ENCODE measurements at places on chromosomes 7 and 10.

DNA sequence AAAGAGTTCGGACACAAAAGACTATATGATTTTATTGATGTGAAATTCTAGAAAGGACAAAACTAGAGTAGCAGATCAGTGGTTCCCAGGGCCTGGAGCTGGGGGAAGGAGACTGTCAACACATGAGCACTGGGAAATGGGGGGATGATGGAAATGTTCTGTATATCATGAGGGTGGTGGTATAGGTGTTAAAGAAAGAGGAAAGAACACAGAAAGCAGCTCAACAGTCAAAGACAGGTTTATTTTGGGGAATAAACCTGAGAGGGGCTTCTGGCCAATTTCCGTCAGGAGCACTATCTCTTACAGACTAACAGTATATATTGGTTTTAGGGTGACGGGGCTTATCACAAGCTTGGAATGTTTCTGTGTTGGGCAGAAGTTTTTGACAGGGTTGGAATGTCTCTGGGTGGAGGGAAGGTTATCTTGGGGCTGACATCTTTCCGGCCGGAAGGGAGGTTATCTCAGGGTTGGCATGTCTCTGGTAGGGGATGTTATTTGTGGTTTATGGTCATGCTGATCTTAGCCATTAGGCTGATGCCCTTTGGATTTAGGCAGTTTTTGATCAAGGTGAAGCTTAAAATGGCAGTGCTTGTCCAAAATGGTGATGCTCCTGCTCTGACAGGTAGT lies 254.6 kb upstream of the NRP1 start:
- DNase-seq = no peak
- no peaks in the 10 kb centered on the region for H3K36me3 ChIP-seq
- no peaks in the 10 kb centered on the region for H3K27me3 ChIP-seq
- H3K27ac ChIP-seq = no peak overlapping the region
- H3K4me3 ChIP-seq = no peak overlapping the region

- H3K27ac ChIP-seq = no peak overlapping the region
- H3K4me3 ChIP-seq = no peak overlapping the region
- no peaks in the 10 kb centered on the region for H3K27me3 ChIP-seq
- H3K36me3 ChIP-seq = no peaks in the 10 kb centered on the region
- H3K4me1 ChIP-seq = peaks cover 5% of the 10 kb centered on the region
These were observed 446.2 kb downstream of the AUTS2 start for GRCh38 chr7:70044525-70044924.

GRCh38 chr7:46745707-46746090 lies 824.6 kb upstream of the IGFBP3 start:
- no peaks in the 10 kb centered on the region for H3K36me3 ChIP-seq
- no peak overlapping the region for H3K4me3 ChIP-seq
- no peak overlapping the region for H3K27ac ChIP-seq
- H3K4me1 ChIP-seq = no peaks in the 10 kb centered on the region
- H3K27me3 ChIP-seq = no peaks in the 10 kb centered on the region

DNA sequence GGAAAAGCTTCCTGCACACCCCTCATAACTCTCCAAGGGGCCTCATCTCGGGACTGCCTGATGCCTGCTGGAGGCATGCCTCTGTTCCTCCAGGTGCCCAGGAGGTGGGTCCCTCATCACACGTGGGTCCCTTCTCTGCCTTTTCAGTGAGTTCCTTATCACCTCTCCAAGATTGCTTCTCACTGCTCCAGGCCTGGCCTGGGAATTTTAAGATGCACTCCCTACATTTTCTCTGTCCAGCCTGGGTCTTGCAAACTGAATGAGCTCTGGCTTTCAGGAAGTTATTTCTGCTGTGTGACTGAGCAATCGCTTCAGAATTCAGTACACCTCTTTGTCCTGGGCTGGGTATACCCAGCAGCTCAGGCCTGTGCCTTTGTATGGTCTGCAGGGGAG lies 43.8 kb downstream of the LRRC18 start:
- no peak overlapping the region for H3K27ac ChIP-seq
- H3K36me3 ChIP-seq = no peaks in the 10 kb centered on the region
- H3K4me1 ChIP-seq = no peaks in the 10 kb centered on the region
- DNase-seq = no peak

Measured in H1 (cell line).